ENCODE measurements at places on chromosomes 13 and 19.
A peak's percentile ranks its signal among the peaks of the same experiment; 100 is the strongest.

DNA sequence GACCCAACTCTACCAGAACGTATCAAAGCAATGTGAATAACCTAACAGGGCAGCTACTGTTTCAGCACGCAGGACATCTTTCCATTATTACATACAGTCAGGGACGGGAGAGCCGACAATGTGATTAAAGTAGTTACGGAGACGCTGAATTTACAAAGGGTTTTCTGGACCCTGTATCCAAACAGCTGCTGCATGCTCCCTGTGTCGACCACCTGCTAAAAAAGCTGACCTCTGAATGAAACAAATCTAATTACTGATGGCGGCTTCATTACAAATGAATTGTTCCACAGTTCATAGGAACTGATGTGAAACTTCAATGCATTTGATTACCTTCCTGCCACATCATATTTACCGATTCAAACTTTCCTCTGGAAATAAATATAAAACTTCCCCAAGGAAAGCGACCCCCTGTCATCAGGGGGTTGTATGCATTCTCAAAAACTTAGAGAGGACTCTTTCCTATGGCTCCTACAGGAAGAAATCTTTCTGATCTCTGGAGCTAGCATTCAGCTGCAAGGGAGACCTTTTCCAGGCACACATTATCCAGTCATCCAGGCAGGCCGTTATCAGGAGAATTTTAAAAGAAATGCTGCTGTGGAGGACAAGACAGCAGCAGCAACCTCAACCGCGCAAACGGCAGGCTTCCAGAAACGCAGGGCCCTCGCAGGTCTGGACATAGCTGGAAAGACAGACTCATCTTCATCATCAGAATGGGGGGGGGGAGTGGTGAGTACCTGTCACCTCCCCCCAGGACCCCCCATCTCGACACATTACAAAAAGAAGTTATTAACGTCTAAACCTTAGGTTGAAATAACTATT is 3.1 kb downstream of the EFNB2 start:
- H3K4me3 ChIP-seq, result peak overlapping the region; percentile 65
- peak; percentile 8 for DNase-seq
- H3K36me3 ChIP-seq, result no peaks in the 10 kb centered on the region

- no peaks in the 10 kb centered on the region for H3K36me3 ChIP-seq
- H3K4me3 ChIP-seq, result no peak overlapping the region
- no peaks in the 10 kb centered on the region for H3K27me3 ChIP-seq
- DNase-seq, result no peak
- no peak overlapping the region for H3K27ac ChIP-seq
Observed at GRCh38 chr19:29162694-29163093, 50.3 kb downstream of the UQCRFS1 start.

DNA sequence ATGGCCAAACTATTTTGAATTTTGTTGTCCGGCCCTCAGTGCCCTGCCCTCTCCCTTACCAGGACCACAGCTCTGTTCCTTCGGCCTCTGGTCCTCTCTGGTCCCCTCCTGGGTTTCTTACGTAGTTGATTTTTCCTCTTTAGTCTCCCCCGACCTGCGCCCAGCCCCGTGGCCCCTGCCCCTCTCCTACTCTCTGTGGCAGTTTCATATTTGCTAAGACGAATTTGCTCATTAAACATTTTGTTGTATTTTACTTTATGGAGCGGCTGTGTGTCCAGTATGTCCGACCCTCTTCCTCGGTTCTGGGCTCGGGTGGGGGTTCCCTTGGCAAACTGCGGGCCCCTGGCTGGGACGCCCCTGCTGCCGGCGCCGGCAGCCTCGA is 576 bp upstream of the EPN1 start:
- H3K4me3 ChIP-seq, result peak overlapping the region; percentile 93
- H3K36me3 ChIP-seq, result peaks cover 10% of the 10 kb centered on the region
- H3K27me3 ChIP-seq, result no peaks in the 10 kb centered on the region
- H3K4me1 ChIP-seq, result peaks cover 33% of the 10 kb centered on the region
- DNase-seq, result no peak
- H3K27ac ChIP-seq, result peak overlapping the region; percentile 71

- peak; percentile 51 for DNase-seq
- H3K27ac ChIP-seq, result peak overlapping the region; percentile 93
- H3K36me3 ChIP-seq, result peaks cover 16% of the 10 kb centered on the region
Observed at GRCh38 chr19:54462047-54462654, 1.4 kb downstream of the LENG9 start.

DNA sequence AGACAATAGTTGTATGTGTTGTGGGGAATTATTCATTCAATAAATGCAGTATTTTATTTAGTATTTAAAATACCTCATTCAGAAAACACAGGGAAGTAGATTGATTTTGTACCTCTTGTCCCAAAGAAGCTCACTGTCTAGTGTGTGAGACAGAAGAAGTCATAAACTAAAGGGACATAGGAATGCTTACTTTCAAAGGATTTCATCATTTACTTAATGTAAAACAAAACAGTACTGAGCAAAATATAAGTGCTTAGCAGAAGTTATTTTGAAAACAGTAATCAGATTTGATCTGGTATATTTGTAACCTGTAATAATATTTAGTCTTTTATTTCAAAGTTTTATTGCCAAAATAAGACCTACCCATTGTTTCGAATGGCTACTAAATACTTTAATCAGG is 117.9 kb downstream of the TDRD3 start:
- DNase-seq, result no peak
- H3K4me1 ChIP-seq, result no peaks in the 10 kb centered on the region
- H3K27me3 ChIP-seq, result no peaks in the 10 kb centered on the region
- no peak overlapping the region for H3K4me3 ChIP-seq
- H3K27ac ChIP-seq, result no peak overlapping the region

DNA sequence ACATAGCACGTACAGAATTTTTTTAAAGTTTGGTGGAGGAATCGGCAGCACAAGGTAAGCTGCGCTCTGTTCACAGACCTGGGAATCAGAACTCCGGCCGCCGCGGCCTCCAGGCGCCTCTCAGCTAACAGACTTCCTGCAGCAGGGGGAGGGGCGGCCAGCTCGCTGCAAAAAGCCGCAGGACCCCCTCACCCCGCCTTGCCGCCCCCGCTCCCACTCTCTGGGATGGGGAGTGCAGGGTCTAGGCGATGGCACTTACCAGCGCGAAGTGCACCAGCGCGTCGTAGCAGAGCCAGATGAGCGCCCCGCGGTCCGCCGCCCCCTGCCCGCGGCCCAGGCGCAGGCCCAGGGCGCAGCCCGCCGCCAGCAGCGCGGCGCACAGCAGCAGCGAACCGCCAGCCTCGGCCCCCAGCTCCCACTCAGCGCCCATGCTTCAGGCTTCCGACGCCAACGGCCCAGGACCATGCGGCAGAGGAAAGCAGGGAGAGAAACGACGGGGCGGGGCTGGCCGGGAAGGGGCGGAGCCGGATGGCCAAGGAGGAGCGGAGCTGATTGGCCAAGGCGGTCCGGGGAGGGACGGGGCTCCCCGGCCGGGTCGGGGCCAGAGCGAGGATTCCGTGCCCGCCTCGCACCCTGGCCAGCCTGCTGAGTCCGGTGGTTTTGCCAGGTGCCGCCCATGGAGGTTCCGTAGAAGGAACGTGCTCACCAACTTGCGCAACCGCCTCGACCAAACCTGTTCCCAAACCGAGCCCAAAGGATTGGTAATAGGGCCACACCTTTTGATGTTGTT is at the start of gene EBPL:
TSS of gene EBPL (minus strand) at position 492 of the 790 bp plus-strand sequence. CDS start at position 430, 62 bp downstream.
- peak within 1 kb of the TSS; percentile 33 for H3K27ac ChIP-seq
- peak; percentile 91 for DNase-seq
- no peaks in the 10 kb centered on the region for H3K27me3 ChIP-seq
- H3K4me3 ChIP-seq, result peak within 1 kb of the TSS; percentile 82
- H3K4me1 ChIP-seq, result peaks cover 10% of the 10 kb centered on the region
- H3K36me3 ChIP-seq, result no peaks in the 10 kb centered on the region

DNA sequence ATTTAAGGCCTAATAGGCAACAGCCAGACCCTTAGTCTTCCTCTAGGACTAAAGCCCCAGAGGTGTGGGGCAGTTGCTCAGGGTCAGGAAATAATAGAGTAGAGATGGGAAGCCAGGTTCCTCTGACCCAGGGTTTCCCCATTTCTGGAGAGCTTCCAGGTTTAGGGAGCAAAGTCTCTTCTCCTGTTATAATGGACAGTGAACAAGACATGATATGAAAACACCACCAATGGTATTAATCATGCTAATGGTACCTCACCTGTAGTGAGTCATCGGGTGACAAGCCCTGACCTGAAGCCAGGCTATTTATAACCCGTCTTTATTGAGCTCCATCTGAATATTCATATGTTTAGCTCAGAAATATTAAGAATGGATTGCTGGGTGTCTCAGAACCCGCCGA is 24.6 kb downstream of the BICRA start:
- peaks cover 21% of the 10 kb centered on the region for H3K4me1 ChIP-seq
- no peaks in the 10 kb centered on the region for H3K27me3 ChIP-seq
- no peak overlapping the region for H3K27ac ChIP-seq
- H3K36me3 ChIP-seq, result 0 out of 2 replicates have a peak, but pooled peaks cover 6% of the 10 kb centered on the region
- DNase-seq, result no peak

DNA sequence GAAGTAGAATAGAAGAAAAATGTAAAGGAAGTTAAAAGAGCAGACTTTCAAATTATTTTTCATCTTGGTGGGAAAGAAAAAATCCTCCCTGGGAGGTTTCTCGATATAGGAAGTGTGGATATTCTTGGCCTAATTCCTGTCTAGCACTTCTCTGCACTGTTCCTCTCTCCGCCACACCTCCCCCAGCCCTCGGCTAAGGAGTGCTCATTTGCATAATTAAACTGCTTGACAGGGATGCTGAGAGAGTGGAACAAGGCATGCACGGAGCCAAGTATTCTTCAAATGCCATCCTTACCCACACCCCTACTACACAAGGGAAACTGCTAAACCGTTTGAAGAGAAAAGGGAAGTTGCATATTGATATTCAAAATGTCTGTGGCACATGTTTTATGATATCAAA is 511.0 kb upstream of the HTR2A start:
- no peak for DNase-seq
- peaks cover 1% of the 10 kb centered on the region for H3K4me1 ChIP-seq
- no peaks in the 10 kb centered on the region for H3K27me3 ChIP-seq
- H3K27ac ChIP-seq, result no peak overlapping the region
- no peak overlapping the region for H3K4me3 ChIP-seq
- H3K36me3 ChIP-seq, result no peaks in the 10 kb centered on the region

- DNase-seq, result no peak
- H3K27ac ChIP-seq, result no peak overlapping the region
- no peaks in the 10 kb centered on the region for H3K4me1 ChIP-seq
- H3K27me3 ChIP-seq, result no peaks in the 10 kb centered on the region
Observed at GRCh38 chr19:35824150-35824549, 11.5 kb upstream of the PRODH2 start.

DNA sequence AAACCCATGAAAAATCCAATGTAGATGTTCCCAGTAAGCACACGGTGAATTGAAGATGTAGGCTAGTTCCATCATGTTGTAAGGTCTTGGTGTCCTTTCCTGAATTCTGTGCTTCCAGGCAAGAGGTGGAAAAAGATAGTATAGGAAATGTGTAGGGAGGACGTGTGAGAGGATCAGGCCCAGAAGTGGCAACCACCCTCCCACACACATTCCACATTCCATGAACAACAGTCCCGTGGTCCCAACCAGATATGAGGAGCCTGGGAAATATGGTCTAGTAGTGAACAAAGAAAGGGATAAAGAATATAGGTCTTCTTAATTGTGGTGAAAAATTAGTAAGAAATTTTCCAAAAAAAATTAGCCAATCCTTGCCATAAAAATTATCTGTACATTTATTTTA is 1254.2 kb upstream of the SLC10A2 start:
- H3K4me1 ChIP-seq, result no peaks in the 10 kb centered on the region
- no peak overlapping the region for H3K27ac ChIP-seq
- DNase-seq, result no peak
- H3K27me3 ChIP-seq, result no peaks in the 10 kb centered on the region
- H3K36me3 ChIP-seq, result no peaks in the 10 kb centered on the region

Measured in GM23248 (cell line).